Myocyte (in vitro differentiated cells): ENCODE measurements at places on chromosomes 12 and 14.

GRCh38 chr14:32078023-32078857, 1.1 kb downstream of the ARHGAP5 start:
- DNase-seq, result peak; percentile 55

DNA sequence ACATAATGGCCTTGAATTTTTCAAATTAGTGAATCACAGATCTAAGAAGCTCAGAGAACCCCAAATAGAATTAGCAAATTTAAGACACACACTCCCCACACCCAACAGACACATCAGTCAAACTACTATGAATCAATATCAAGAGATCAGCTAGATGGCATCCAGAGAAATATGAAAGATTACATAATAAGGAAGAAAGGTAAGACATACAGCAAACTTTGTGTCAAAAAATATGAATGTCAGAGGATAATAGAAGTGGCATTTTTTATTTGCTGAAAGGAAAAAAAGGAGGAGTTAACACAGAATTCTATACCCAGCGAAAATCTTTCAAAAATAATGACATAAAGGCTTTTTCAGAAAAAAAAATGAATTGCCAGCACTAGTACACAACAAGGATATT, 110.5 kb upstream of the COCH start:
- DNase-seq, result no peak

- no peak for DNase-seq
These were observed 25.8 kb downstream of the NR1H4 start for GRCh38 chr12:100499416-100499815.

GRCh38 chr14:106209755-106210154, 683.4 kb downstream of the TMEM121 start:
- no peak for DNase-seq

DNA sequence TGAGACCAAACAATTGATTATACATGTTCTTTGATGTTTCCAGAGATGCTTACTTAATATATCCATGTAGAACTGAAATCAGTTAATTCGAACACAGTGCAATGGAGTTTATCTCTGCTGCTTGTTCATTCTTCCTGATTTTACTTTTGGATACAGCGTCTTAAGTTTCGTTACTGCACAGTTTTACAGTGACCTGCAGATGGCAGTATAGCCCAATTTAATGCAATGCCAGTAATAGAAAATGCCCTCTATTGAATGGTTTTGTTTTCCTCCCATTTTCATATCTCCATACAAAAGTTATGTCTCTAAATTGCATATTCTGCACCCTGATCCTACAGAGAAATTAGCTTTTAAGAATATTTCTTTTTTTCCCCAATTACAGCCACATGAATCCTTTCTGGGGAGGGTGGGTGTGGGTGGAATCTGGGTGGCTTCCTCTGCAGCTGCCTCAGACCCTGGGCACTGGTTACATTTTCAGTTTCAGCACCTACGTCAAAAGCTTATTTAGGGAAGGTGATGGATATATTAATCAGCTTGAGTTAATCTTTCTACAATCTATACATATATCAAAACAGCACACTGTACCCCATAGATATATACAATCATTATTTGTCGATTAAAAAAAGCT, 101.1 kb upstream of the DCD start:
- DNase-seq, result peak; percentile 64

- peak; percentile 100 for DNase-seq
These were observed 133.1 kb downstream of the TMEM30B start for GRCh38 chr14:61147831-61148549.

- DNase-seq, result no peak
These were observed 65.7 kb upstream of the AEBP2 start for GRCh38 chr12:19373586-19373985.

DNA sequence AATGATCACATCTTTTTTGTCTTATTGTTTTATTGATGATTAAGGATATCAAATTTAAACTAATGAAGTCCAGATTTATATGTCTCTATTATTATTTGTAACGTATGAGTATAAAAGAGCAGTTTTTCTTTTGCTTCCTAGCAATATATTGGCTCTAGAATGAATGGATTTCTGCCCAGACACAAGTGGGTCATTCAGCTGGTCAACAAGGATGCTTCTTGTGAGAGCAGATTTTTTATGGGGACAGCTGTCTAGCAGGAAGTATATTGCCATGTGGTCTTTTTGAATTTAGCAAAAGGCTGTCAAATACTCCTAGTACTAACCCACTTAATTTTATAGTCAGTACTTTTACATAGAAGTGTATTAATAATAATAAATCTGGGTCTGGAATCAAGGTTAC, 1071.1 kb upstream of the FLRT2 start:
- DNase-seq, result no peak
